Lower leg skin (tissue), 4 donors: ENCODE measurements at places on chromosomes 11 and 22.

- DNase-seq = no peak
These were observed at the start of gene ZDHHC8 for GRCh38 chr22:20131597-20131858. Gene ZDHHC8 (plus strand): TSS chr22:20131804. CDS start chr22:20131948, 144 bp downstream.

DNA sequence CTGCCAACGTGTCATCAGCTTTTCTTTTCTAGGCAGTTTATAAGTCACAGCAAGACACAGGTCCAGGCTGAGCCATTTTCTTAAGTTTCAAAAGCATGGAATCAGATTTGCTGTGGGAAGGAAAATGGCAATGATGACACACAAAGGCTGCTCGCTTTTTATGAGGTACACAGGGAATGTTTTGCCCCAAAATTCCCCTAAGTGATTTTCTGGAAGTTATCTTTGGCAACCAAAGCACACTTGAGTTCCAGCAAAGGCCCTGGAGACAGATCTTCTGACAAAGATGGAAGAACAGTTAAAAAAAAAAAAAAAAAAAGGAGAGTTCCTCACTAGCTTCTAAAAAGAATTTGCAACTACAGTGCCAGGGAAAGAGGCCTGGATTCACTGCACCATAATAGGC lies 260.8 kb downstream of the LARGE1 start:
- no peak for DNase-seq

GRCh38 chr22:24716602-24717001 lies 57.9 kb downstream of the PIWIL3 start:
- no peak for DNase-seq

GRCh38 chr22:29139965-29140782 lies 65.5 kb upstream of the EMID1 start:
- peak; percentile 65 for DNase-seq

DNA sequence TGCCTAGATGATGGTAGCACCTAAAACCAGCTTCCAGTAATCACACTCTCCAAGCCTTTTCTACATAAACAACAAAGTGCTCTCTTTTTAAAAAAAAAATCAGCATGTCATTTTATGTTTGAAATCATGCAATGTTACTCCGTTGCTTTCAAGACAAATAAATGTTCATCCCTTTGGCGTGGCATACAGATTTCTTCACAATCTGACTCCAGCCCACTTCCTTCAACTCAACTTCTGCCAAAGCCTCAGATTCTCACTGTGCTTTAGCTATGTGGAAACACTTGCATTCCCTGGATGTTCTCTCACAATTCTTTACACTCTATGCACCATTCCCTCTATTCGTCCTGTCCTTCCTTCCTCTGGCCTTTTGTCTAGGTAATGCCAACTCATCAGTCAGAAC lies 206.3 kb upstream of the BLID start:
- DNase-seq = no peak

GRCh38 chr22:32020117-32020516 lies 22.9 kb upstream of the SLC5A1 start:
- no peak for DNase-seq

DNA sequence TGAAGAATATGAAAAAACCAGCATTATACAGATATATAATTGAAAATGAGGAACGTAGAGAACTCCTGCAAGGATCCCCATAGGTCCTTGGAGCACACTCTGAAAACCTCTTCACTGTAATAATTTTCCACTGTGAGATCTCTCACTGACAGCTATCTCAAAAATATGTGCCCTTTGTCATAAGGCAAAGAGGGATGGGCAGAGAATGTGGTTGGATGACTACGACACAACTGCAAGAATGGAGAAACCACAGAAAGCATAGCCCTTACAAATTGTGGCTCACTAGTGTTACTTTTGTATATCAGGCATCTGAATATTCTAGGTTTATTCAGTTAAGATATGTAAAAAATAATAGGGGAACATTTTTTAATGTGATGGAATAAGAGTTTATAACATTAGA lies 7.9 kb upstream of the CTSC start:
- DNase-seq = no peak

DNA sequence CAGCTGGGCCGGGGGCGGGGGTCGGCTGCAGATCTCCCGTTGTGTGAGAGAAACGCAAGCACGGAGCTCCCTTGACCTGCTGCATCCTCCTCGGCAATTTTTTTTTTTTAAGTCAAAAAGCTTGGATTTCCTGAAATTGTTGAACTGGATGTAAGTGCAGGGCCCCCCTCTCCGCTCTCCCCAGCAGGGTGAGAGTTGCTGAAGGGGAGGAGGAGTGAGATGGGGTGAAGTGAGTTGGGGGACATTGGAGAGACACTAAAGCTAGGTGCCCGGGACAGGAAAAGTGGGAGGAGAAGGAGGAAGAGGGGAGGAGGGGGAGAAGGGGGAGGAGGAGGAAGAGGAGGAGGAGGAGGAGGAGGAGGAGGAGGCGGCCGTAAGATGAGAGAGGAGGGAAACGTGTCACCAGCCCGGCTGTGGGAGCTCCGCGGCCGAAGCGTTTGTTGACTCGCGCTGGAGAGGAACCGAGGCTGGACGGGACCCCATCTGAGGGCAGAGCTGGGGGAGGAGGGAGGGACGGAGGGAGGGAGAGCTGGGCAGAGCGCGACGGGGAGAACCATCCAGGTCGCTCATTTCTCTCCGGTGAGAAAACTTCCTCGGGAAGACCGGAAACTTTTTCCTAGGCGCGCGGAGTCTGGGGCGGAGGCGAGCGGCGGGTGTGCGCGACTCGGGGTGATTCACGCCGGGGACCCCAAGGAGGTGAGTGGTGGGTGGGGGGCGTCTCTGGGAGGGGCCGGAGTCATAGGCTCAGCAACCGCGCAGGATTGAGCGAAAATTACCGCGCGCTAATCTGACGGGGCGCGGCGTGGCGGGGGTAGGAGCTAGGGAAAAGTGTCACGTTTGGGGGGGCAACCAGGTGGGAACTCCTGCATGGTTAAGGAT lies 80.2 kb downstream of the PRR5L start:
- no peak for DNase-seq

DNA sequence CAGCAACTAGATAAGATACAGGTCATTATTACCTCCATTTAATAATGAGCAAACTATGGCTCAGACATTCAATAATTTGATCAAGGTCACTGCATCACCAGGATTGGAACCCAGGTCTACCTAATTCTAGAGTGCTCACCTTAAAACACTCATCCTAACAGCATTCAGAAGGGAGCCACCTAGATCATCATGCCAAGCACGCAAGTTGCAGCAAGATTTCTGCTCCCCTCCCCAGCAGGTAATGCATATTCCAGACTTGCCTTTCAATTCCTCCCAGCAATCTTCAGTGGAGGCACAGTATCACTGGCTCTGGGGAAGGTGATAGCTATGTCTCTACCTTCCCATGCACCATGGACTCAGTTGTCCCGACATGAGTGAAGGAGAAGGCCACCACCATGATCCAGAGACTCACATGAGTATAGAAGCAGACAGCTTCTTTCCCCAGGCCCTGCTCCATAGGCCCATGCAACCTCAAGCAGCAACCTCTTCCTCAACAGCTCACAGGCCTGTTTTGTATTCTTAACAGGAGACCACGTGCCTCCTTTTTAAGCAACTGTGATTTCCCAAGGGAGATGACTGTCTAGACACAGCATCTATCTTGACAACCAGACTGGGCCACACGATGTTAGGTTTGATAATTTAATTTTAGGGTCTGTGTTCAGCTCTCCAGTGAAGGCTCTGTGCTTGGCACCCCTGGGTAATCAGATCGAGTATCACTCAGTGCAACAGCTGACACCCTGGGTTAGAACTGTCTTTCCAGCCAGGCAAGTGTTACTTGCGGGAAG lies 36.4 kb downstream of the RAB30 start:
- DNase-seq = no peak
